ENCODE measurements at places on chromosomes 7 and 10.

- no peaks in the 10 kb centered on the region for H3K4me1 ChIP-seq
- no peak overlapping the region for H3K27ac ChIP-seq
- DNase-seq = no peak
- no peaks in the 10 kb centered on the region for H3K36me3 ChIP-seq
These were observed 243.3 kb upstream of the RNF32 start for GRCh38 chr7:156397249-156397648.

GRCh38 chr10:133306097-133306476 lies 2.6 kb downstream of the TUBGCP2 start:
- no peak overlapping the region for H3K4me3 ChIP-seq
- no peaks in the 10 kb centered on the region for H3K27me3 ChIP-seq
- H3K27ac ChIP-seq = no peak overlapping the region
- H3K4me1 ChIP-seq = peaks cover 7% of the 10 kb centered on the region

DNA sequence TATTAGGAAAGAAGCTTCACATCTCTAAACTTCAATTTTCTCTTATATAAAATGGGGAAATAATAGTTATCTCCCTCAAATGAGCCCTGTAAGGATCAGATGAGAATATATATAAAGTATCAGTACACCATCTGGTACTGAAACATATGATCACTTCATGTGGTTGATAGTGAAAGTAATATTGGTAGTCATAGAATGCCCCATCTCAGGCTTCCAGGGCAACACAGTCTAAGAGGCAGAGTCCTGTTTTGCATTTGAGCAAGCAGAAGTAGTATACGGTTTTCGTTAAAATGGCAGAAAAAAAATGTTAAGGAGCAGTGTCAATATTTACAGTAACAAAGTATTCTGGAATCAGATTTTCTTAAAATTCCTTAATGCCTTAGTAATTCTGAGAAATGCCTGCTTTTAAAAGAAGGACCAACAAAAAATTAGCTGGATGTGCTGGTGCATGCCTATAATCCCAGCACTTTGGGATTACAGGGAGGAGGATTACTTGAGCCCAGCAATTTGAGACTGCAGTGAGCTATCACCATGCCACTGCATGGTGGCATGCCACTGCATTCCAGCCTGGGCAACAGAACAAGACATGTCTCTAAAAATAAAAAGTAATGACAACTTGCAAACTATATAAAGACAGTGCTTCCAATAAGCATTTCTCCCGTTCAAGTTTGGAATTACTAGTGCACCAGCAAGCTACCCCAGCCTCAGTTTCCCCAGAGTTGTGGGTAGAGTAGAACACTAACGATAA lies 19.8 kb downstream of the KBTBD2 start:
- H3K27ac ChIP-seq = no peak overlapping the region
- no peak overlapping the region for H3K4me3 ChIP-seq
- H3K4me1 ChIP-seq = no peaks in the 10 kb centered on the region
- H3K27me3 ChIP-seq = no peaks in the 10 kb centered on the region
- no peak for DNase-seq
- no peaks in the 10 kb centered on the region for H3K36me3 ChIP-seq

- H3K36me3 ChIP-seq = no peaks in the 10 kb centered on the region
- peaks cover 28% of the 10 kb centered on the region for H3K27me3 ChIP-seq
- peaks cover 6% of the 10 kb centered on the region for H3K4me1 ChIP-seq
- H3K4me3 ChIP-seq = peak within 1 kb of the TSS; percentile 49
These were observed at the start of gene WNT2 for GRCh38 chr7:117322741-117323304. TSS of gene WNT2 (minus strand) at chr7:117323058. CDS start at chr7:117322989, 69 bp downstream.

GRCh38 chr7:47576031-47576865 lies 5.7 kb downstream of the TNS3 start:
- H3K36me3 ChIP-seq = no peaks in the 10 kb centered on the region
- no peak overlapping the region for H3K4me3 ChIP-seq
- peak; percentile 61 for DNase-seq
- no peaks in the 10 kb centered on the region for H3K27me3 ChIP-seq

DNA sequence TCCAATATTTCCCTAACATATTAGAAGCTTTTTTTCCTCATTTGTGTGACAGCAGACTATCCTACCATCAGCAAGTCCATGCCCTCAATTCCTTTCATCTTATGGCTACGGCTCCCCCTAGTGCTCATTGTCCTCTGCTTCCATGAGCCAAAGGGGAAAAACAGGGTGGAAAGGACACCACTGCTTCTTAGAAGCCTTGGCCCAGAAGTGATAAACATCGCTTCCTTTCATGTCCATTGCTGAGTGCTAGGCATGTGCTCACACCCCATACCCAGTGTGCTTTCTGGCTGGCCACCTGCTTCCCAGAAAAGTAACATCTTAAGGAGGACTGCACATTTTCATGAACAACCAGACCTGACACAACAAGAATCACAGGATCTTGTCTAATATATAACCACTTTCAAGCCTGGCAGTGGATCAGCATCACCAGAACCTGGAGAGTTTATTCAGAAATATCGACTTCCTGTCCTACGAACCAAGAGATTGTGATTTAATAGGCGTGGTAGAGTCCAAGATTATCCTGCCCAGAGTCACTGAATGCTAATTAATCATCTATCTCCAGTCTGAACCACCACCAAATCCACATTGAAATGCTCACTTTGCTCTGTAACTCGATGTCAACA lies 650.5 kb upstream of the SORCS1 start:
- H3K4me3 ChIP-seq = no peak overlapping the region
- no peaks in the 10 kb centered on the region for H3K27me3 ChIP-seq
- no peak for DNase-seq

DNA sequence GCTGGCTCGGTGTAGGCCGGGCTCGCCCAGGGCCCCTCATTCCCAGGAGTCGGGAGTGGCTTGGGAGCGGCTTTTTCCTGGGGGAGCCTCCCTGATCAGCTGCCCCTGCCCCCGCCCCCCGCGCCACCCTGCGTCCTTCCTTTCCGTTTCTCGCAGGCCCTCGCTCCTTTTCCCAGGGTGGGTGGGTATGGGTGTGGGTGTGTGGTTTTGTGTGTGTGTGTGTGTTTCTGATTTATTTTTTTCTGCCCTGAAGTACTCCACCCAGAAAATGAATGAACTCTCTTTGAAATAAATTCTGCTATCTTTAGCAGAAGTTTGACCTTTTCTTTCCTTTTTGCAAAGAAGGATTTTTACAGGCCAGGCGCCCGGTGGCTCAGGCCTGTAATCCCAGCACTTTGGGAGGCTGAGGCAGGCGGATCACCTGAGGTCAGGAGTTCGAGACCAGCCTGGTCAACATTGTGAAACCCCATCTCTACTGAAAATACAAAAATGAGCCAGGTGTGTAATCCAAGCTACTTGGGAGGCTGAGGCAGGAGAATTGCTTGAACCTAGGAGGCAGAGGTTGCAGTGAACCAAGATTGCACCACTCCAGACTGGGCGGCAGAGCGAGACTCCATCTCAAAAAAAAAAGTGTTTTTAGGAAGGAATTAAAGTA lies 30.0 kb upstream of the AP5Z1 start:
- H3K27ac ChIP-seq = peak overlapping the region; percentile 99
- H3K4me3 ChIP-seq = peak overlapping the region; percentile 37
- DNase-seq = no peak
- H3K27me3 ChIP-seq = no peaks in the 10 kb centered on the region

GRCh38 chr7:7861211-7861633 lies 107.4 kb upstream of the GLCCI1 start:
- no peak overlapping the region for H3K27ac ChIP-seq
- H3K36me3 ChIP-seq = no peaks in the 10 kb centered on the region
- no peaks in the 10 kb centered on the region for H3K27me3 ChIP-seq
- no peaks in the 10 kb centered on the region for H3K4me1 ChIP-seq
- no peak overlapping the region for H3K4me3 ChIP-seq

- H3K27me3 ChIP-seq = no peaks in the 10 kb centered on the region
- H3K4me1 ChIP-seq = no peaks in the 10 kb centered on the region
- DNase-seq = no peak
- H3K36me3 ChIP-seq = no peaks in the 10 kb centered on the region
- no peak overlapping the region for H3K27ac ChIP-seq
These were observed 16.9 kb upstream of the STMP1 start for GRCh38 chr7:135645296-135645904.

Measured in breast epithelium (tissue), 4 donors.